ENCODE measurements at places on chromosomes 16 and 17.

GRCh38 chr16:86964796-86965241 is 352.4 kb downstream of the C16orf95 start:
- no peak for DNase-seq

- no peak for DNase-seq
Observed at GRCh38 chr17:69947027-69947759, 127.8 kb upstream of the KCNJ16 start.

GRCh38 chr17:30165147-30165546 is 48.5 kb downstream of the NSRP1 start:
- no peak for DNase-seq

DNA sequence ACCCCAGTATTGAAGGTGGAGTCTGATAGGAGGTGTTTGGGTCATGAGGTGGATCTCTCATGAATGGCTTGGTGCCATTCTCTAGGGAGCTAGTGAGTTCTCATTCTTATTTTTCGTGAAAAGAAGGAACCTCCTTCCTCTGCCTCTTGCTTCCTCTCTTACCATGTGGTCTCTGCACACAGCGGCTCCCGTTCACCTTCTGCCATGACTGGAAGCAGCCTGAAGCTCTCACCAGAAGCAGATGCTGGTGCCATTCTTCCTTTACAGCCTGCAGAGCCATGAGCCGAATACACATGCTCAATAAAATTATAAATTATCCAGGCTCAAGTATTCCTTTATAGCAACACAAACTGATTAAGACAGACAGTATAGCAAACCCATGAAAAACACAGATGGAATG is 545.1 kb upstream of the C16orf82 start:
- DNase-seq: no peak

DNA sequence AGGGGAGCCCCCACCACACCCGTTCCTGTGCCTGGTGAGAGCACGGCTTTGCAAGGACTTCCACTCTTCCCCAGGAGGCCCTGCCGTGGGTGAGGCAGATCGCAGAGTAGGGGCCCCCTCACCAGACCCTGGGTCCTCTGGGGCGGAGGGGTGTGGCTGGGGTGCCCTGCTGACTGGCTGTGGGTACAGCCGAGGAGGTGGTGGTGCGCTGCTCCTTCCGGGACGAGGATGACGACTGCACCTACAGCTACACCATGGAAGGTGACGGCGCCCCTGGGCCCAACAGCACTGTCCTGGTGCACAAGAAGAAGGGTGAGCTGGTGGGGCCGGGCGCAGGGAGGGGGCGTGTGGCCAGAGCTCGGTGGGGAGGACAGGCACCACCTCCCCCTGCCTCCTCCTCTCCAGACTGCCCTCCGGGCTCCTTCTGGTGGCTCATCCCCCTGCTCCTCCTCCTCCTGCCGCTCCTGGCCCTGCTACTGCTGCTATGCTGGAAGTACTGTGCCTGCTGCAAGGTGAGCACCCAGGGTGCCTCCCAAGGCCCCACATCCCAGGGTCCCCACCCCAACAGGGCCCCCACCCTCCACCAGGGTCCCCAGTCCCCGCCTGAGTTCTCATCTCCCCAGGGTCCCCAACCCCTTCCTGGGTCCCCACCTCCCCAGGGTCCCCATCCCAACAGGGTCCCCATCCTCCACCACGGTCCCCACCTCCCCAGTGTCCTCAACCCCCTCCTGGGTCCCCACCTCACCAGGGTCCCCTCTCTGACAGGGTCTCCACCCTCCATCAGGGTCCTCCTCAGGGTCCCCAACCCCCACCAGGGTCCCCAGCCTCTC is 16.1 kb downstream of the ITGB4 start:
- DNase-seq: no peak

DNA sequence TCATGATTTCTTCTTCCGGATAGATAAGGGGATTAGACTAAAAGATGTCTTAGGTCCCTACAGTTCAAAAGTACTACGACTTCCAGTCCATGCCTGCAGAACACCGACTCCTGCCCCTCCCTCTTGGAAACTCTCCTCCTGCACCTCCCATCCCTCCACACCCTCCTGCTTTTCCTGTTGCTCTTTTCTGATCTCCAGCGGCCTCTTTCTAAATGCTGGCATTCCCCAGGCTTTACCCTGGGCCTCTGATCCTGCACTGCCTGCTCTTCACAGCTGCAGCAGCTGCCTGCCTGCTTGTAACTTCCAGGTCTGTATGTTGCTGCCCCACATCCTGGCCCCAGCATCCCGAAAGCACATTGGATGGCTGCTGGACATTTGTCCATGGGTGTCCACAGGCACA is 154.2 kb downstream of the KCNJ12 start:
- DNase-seq: no peak

GRCh38 chr17:79832218-79833109 is 6.8 kb downstream of the CBX4 start:
- no peak for DNase-seq

DNA sequence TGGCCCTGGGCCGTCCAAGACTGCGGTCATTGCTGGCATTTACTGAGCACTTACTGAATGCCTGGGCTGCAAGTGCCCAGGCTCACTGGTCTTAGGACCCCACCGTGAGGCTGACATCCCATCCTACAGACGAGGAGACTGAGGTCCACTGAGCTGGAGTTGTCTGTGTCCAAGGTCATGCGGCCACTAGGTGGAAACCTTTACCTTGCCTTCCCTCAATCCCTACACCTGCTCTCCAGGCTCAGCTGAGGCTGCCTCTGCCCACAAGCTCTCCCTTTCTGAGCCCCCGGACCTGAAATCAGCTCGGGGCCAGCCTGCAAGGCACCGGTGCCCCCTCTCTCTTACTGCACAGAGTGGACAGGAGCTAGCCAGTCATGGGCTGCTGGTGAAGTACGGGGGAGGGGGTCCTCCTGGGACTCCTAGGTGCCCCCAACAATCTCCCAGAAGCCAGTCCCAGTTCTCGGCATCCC is 1.5 kb downstream of the CASKIN1 start:
- DNase-seq: peak; percentile 27

DNA sequence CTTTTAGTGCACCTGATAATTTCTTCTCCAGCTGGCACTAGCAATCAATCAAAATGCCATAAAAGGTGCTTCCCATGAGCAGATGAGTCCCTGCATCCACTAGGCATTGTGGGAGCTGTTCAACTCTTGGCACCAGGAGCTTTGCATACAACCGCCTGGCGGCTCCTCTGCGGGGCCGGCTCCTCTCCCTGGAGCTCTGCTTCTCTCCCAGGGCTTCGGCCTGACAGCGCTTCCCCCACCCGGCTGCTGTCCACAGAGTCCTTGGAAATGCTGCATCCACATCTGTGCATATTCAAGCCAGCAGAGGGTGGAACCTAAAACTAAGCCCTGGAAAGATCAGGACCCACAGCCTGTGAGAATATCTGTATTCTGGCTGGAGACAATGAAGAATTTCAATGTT is 62.9 kb downstream of the LMF1 start:
- DNase-seq: no peak

DNA sequence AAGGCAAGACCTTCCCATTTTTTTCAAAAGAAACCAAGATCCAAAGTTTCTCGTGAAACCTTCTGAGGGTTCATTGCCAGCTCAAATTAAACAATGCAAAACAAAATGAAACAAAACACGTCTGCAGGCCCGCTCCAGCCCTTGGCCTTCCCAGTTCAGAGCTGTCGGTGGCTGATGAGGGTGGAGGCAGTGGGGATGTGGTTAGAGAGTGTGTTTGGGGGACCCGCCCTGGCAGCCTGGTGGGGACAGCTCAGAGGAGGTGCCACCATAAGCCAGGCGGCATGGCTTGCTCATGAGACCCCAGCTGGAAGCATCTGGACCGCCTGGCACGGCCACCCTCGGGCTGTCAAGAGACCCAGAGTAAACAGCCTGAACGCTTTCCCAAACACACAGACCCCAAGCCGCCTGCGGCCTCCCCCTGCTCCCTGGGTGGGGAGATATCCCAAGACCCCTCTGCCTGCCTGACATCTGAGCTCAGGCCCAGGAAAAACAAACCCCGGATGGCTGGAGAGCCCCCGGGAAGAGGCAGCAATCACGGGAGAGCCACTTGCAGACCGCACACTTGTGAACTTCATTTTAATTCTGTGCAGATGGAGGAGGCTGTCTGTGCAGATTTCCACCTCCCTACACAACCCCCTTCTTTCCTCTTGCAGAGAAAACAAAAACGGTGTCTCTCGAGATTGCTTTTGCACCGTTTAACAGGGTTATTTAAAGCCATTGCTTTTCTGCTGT is 35.4 kb upstream of the LITAF start:
- DNase-seq: no peak

DNA sequence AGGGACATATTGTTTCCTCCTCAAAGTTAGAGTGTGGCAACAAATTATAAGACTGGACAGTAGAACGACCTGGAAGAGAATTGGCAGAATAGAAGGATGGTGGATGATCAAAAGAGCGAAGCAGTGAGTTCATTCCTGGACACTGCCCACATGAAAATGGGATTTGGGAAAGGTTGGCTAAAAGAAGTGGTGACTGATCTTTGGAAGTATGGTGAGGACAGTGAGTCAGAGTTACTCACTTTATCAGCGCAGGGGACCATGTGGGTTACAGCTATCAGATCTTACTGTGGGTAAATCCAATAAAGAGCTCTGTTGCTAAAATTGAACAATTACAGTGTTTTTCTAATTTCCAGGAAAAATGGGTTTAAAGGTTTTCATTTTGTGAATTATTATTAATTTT is 2.7 kb upstream of the TANC2 start:
- no peak for DNase-seq

DNA sequence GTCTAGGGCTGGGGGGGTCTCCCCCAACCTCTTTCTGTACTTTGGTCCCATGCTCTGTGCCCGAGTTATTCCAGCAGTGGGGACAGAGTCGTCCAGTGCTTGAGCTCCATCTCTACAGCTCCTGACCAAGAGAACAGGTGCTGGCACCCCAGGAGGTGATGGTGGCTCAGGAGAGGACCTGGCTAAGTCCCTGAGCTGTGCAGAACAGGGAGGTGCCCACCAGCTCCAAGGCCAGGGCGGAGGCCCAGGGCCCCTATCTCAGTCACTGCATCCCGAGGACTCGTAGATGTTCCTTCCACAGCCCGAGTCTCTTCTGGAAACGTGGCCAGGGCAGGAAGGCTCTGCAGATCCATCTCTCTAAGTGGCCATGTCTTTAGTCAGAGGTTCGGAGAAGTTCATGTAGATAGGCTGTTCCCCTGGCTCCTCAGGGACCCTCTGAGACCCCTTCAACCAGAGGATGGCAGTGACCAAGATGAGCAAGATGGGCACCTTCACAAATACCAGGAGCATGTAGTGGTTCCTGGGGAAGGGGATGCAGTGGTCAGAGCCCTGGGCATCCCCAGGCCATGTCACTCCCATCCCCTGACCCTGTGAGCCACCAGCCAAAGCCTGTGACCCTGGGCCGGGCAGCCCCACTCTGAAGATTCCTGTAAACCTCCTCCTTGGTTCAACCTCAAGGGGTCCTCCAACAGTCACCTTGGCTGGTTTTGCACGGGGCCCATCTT is 8.7 kb downstream of the CD300LB start:
- no peak for DNase-seq

GRCh38 chr17:7383742-7384488 is 3.0 kb downstream of the TNK1 start:
- peak; percentile 26 for DNase-seq

DNA sequence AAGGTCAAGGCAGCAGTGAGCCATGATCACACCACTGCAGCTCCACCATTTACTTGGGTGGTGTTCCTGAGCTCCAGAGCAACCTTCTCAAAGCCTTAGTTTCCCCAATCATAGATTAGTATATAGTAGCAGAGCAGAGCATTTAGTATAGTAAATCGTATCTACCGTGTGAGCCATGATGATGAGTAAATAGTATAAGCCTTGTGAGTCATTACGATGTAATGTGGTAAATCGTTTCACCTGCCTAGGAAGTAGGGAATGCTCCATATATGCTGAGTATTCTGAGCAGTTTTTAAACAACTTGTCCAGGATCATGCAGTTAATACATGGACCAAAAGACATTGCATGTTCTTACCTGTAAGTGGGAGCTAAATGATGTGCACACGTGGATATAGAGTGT is 66.4 kb downstream of the SCNN1B start:
- DNase-seq: no peak

DNA sequence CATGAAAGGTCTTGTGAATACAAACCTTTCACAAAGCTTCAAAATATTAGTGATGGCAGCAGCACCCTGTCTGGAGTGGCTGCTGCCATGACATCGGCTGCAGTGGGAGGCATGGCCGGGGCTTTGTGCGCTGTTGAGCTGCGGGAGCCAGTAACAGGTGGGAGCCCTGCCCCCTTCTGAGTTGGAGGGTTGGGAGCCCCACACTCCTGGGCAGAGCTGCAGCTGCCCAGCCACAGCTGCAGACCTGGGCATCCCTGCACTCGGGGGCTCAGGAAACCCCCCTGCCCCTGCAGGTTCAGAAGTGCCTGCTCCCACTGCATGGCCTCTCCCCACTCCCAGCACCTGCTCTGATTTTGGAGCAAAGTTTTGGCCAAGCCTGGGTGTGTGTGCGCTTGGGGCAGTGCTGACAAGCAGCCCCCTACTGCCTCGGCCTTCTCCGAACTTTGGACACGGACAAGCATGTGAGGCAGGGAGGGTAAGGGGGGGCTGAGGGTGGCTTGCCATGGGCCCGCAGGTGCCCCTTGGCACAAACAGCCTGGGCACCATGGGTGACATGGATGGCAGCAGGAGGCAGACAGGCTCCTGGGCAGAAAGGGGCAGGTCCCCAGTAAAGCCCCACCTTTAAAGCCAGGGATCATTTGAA is 42.7 kb downstream of the IST1 start:
- DNase-seq: no peak

GRCh38 chr17:33178681-33179080 is 114.4 kb downstream of the ASIC2 start:
- no peak for DNase-seq

DNA sequence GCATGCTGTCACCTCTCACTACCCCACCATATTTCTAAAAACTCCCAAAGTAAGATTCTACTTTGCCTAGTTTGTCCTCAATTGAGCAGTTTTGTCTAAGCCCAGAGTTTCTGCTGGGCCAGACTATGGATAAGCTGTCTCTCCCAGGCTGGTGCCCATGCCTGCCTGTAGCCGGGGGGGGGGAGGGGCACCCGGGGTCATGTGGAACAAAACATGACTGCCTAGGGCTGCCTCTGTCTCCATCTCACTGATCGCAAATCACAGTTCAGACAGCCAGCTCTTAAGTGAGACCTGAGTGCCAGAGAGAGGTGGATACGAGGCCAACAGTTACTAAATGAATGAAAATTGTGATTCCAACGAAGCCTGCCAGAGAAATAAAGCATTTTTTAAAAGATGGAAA is 78.8 kb upstream of the RPRML start:
- no peak for DNase-seq

DNA sequence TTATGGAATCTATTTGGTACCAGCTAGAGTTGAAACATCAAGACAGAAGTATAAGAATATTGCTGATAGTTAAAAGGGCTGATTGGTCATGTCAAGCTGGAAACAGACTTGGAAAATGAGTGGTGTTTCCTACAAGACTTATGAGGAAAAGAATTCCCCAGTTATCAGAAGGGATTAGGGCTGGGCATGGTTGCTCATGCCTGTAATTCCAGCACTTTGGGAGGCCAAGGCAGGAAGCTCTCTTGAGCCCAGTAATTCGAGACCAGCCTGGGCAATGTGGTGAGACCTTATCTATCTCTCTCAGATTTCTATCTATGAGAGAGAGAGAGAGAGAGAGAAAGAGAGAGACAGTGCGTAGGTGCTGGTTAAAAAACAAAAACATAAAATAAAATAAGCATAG is 139.5 kb upstream of the PMFBP1 start:
- DNase-seq: no peak

GRCh38 chr16:81832801-81833547 is 53.9 kb downstream of the PLCG2 start:
- DNase-seq: peak; percentile 48

- DNase-seq: peak; percentile 87
Observed at GRCh38 chr16:4016658-4017057, 99.6 kb downstream of the ADCY9 start.

GRCh38 chr17:17569691-17570090 is 21.8 kb downstream of the PEMT start:
- DNase-seq: no peak

All from inflammatory macrophage treated with lipopolysaccharide for 4 hours (primary cell).